ENCODE measurements at places on chromosomes 5 and 9.

- no peak for DNase-seq
Observed at GRCh38 chr5:115627295-115627865, 1.5 kb upstream of the TMED7 start.

DNA sequence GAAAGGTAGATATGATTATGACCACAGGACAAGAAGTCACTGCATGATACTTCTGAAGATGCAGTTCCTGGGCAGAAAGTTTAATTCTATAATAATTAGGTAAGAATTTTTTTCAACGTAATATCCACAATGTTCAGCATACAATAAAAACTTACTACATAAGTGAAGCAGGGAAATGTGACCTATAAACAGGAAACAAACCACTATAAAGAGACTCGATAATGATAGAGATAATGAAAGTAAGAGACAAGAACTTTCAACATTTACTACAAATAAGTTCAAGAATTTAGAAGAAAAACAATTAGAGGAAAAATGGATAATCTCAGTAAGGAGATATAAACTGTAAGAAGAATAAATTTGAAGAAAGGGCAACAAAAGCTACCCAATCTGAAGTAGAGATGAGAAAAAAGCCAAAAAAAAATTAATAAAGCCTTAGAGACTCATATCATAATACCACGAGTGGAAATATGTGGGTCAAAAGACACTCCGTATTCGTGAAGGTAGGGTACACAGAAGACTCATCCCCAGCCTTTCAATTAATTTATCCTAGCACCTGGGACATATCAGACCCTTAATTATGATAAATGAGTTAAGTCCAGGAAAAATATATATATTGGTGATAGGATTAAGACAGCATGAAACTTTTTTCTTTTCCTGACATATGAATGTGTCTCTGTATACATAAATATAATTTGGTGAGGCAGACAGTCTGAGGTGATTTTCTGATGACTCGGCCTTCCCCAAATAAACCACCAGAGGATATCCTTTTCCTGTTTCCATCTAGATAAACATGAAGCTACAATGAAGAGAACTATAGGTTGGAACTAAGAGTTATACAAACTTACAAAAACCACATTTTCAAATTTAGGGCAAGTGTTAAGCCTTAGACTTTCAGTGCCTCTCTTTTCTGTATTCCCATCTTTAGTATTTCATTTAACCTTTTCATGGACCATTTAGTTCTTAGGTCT, 120.4 kb downstream of the RAPGEF6 start:
- DNase-seq: no peak

DNA sequence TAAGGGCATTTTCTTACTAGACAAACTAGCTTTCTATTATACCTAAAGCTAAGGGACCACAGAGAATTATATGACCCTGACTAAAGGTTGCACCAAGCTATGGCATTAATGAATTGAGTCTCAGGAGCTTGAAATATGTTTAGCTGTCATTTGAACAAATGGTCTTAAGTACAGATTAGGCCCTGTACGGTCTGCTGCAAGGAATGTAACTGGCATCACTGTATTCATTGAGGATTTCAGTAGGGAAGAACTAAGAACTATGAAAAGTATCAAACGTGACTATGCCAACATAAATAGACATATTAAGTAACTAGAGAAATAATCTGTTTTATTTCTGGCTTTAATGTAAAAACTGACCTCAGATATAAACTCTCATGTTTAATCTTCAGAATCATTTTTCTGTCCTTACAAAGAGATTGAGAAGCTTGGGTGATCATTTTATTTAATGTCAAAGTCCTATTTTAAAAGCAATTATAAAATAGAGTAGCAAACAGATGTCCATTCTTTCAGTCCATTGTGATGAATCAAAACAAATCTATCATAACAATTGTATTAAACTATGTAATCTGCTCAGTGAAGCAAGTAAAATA, 845.9 kb downstream of the MAT2B start:
- no peak for DNase-seq

GRCh38 chr9:133459476-133460404, at the start of gene CACFD1:
CACFD1 (plus strand) TSS chr9:133459978; CDS start chr9:133460067, 89 bp downstream.
- DNase-seq: peak; percentile 51

DNA sequence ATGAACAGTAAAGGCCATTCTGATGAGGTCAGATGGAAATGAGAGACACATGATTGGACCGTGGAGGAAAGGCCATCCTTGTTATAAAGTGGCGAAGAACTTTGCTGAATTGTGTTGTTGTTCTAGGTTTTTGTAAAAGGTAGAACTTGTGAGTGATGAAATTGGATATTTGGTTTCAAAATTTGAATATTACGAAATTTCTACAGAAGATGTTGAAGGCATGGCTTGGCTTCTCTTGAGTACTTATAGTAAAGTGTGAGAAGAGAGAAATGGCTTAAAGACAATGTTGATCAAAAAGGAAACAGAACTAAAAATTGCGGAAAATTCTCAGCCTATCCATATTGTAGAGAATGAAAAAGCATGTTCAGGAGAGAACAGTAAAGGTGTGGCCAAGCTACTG, 166.6 kb upstream of the S1PR3 start:
- DNase-seq: no peak

DNA sequence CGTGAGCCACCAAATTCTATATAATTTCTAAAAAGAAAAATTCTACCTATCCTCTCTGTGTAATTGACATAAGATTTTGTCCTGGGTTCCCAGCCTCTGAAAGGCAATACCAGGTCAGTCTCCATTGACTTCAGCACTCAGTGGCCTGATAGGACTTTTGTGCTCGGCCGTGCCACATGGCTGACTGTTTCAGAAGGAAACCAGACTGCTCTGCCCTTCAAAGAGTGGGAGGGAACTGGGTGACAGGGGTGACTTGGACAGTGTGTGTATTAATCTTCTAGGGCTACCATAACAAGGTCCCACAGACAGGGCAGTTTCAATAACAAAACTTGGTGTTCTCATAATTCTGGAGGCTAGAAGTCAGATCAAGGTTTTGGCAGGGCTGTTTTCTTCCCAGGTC, 43.0 kb downstream of the ARHGAP26 start:
- DNase-seq: no peak

- DNase-seq: no peak
Observed at GRCh38 chr5:145979270-145980223, 43.2 kb downstream of the SH3RF2 start.

- DNase-seq: no peak
Observed at GRCh38 chr5:22504411-22504810, 348.7 kb downstream of the CDH12 start.

DNA sequence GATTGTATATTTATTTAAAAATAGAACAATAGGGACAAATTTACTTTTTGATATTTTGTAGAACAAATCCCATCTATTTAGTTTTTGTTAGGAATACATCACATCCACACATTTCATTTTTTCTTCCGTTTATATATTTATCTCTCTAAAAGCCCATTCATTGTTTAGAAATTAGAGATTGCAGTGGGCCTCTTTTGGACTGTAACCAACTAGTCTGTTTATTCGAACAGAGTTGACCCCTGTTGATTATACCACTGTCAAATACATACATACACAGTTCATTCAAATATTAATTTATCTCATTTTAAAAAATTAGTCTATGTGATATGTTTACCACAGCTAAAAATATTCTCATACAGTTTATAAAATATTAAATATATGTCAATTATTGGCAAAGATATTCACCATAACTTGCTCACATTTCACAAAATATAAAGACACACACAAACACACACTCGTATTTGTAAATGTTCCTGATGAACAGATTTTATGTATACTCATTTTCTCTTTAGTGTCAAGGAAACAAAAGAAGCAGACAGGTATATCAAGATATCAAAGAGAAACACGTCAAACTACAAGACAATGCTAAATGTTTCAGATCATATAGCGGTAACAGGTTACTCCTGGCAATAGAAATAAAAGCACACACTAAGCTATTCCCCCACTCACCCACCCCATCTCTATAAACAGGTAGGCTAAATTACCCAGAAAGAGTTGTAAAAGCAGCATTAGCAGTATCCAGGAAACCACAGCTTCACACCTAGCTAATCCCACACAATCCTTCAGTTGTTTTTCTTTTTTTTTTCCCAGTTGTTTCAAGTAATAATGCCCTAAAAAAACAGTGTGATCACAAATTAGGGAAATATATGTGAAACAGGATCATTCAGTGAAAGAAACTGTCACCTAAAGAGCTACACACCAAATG, 283.9 kb downstream of the ADAMTS6 start:
- DNase-seq: no peak

- no peak for DNase-seq
Observed at GRCh38 chr5:125582352-125582751, 835.9 kb upstream of the ZNF608 start.

DNA sequence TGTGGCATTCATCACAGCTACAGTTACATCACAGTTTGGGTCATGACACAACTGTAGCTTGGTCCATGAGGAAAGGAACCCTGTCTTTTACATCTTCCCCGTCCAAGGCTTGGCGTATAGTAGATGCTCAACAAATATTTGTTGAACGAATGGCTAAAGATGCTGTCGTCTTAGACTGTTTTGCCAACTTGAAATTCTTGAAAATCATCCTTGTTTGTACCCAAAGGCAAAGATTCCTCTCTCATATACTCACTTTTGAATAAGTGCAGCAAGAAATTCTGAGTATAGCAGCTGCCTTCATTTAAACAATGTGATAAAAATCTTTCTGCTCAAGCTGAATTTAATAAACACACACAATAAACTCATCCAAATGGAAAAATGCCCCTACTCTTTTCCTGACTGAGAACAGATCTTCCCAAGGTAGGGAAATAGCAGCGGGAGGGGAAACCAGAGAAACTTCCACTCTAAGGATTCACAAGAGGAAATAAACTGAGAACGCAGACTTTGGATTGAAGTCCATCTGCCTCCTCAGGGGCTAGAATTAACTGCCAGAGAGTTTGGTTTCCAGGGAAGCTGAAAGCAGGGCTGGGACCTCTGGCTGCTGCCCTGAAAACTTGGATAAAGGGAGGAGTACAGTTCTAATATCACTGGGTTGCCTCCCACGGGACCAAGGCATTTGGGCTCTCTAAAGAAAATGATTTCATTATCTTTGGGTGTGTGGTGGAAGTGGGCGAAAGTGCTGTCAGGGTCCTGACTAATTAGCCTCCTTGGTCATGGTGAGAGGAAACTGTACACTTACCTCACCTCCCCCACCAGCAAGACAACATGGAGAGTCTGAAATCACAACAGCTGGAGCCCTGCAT, 99.1 kb downstream of the DPYSL3 start:
- no peak for DNase-seq

DNA sequence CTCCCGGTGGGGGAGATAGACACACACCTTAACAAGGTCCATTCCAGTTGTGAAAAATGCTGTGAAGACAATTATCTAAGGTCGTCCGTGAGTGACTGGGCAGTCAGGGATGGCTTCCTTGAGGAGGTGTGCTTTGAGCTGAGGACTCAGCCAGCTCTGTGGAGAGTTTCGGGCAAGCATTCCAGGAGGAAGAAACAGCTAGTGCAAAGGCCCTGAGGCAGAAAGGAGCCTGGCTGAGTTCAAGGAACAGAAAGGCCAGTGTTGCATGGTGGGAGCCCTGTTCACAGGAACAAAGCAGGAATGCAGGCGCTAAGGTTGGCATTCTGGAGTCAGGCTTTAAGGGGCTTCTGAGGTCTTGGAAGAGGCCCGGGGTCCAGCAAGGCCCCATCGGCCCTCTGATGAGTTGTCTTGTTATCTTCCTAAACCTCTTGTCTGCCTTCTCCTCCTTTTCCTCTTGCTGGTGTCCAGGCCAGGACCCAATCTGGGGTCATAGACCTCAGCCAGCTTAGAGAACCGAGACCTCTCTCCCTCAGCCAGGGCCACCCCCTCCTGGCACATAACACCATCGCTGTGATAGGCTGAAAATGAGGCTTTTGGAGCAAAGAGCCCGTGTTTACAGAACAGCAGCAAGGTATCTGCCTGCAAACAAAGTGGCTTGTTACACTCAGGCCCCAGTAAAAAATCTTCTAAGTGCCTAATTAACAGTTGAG, 270.2 kb upstream of the MVB12B start:
- DNase-seq: no peak

GRCh38 chr9:137411645-137412380, 11.1 kb downstream of the EXD3 start:
- DNase-seq: peak; percentile 53

DNA sequence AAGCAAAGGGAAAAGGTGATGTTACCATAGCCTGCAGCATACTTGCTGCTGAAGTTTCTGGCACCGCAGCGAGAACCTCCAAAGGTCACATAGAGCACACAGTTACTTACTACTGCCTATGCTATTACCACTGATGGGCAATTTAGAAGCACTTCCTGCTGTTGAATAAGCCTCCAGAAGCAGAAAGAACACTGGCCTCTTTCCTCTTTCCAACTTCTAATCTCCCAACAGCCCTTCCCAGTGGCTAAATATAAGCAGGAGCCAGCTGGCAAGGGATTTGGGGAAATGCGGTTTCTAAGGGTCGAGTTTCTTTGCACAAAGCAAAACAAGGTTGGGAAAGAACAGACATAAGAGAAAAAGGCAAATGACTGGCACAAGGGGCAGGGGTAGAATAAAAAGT, 669.2 kb upstream of the ACO1 start:
- no peak for DNase-seq

DNA sequence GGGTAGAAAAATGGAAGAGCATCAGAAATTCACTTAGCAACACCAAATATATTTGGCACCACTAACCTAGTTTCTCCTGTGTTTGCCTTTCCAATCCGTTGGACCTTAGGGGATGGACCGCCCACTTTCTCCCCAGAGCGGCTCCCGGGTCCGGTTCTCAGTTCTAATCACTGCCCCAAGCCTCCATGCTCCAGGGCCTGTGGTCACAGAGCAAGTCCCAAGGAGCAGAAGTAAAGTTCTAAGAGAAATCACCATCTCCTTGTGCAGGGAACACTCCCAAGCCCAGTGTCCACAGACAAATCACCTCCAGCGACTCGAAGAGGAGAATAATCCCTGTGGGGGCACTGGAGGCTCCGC, 728 bp upstream of the SLC1A1 start:
- DNase-seq: no peak

- no peak for DNase-seq
Observed at GRCh38 chr9:134607971-134608370, 33.6 kb upstream of the COL5A1 start.

- no peak for DNase-seq
Observed at GRCh38 chr9:93965830-93966577, 10.8 kb upstream of the BARX1 start.

- no peak for DNase-seq
Observed at GRCh38 chr5:82142928-82143577, 135.1 kb downstream of the RPS23 start.
